ENCODE measurements at places on chromosomes 5 and 9.

DNA sequence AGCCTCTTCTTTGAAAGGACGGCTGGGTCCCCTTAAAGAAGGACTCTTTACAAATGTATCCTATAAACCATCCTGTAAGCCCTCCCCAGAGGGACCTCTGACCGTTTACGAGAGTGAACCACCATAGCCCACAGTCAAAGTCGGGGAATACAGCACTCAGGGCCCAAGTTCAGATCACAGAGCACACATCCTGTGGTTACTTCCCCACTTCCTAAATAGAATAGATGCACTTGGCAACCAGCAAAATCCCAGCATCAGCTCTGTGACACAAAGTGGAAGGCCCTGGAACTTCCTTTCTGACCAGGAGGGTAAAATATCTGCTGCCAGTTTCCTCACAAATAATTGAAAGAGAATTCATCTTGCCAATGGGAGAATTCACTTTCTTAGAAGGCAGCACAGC, 6.9 kb upstream of the IGFBPL1 start:
- DNase-seq, result no peak

DNA sequence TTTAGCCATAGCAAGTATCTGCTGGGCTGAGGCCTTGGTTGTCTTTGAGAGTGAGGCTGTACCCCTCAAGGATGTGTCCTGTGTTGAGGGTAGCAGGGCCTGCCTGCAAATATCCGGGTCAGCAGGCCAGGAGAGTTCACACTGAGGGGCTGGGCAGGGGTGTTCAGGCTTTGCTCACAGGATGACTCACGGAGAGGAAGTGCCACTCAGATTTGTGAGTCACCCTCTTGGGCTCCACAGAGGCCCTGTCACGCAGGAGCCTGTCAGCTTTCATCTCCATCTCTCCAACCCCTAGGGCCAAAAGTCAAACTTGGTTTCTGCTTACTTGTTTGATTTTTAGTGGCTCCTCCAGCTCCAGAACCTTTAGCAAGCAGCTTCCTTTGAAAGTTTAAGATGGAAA, 211.5 kb downstream of the SEC61B start:
- DNase-seq, result peak; percentile 41

DNA sequence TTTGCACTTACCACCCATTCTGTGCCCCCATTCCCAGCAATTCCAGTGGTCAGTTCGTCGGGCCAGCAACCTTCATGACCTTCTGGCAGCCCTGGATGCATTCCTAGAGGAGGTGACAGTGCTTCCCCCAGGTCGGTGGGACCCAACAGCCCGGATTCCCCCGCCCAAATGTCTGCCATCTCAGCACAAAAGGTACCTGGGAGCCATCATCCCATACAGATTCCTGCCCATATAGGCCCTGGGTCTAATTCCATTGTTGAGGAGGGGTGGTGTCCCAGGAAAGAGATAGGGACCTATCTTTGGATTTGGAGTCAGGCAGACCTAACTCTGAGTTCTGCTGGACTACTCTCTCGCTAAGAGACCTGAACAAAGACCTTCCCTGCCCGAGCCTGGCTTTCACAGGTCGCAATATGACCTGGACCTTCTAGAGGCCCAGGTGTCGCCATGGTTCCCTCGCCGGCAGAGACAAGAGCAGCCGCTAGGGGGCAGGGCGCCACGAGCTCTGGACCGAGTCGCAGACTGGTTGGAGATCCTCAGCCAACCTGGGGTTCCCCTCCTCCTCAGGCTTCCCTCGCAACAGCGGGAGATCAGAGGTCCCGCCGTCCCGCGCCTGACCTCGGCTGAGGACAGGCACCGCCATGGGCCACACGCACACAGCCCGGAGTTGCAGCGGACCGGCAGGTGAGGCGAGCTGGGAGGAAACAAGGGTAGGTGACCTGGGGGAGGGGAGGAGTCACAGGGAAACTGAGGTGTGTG, 3.1 kb downstream of the SLC4A9 start:
- peak; percentile 92 for DNase-seq

GRCh38 chr9:91415290-91415689, 8.3 kb downstream of the NFIL3 start:
- no peak for DNase-seq

- no peak for DNase-seq
Observed at GRCh38 chr5:159179529-159180305, 29.6 kb downstream of the RNF145 start.

DNA sequence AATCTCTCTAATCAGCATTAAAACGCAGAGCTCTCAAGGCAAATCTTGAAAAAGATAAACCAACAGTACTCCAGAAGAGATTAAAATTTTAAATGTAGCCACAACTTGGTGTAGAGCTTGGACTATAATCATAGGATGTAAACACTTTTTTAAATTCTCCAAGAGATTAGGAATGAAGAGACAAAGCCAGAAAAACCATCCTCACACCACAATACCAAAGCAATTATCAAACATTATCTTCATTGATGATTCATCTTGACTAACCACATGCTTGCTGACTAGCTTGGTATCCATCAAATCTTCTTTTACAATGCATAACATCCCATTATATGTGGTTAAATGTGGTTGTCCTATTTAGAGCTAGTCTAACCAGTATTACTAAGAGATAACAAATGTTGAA, 815.1 kb downstream of the TLE1 start:
- no peak for DNase-seq

DNA sequence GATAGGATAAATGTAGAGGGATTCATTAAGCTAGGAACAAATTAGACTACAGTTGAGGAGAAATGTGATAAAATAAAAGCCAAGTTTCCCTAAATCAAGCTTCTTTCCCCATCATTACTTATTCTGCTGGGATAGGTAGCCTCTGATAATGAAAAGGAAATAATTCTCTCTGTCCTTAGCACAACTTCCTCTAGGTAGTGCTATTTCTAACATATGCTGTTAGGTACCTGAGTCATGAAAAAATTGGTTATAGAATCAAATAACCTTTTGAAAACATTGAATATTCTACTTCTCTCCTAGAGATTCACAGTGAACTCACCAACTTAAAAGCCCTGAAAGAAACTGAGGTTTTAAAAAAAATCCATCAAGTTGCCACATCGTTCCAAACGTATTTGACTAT, 1793.1 kb downstream of the EFNA5 start:
- DNase-seq, result no peak

All from HT-29 (cell line).